ENCODE measurements at places on chromosomes 12 and 14. TPM values are rescaled to one million over a fixed set of nuclear protein-coding genes. Genes with fewer than 3 reads are reported as not detected.

GRCh38 chr14:102949062-102949800, 26.8 kb downstream of the AMN start:
- DNase-seq: peak; percentile 11

The MORN3 gene
- 0.88 TPM for total RNA-seq

GRCh38 chr12:112216223-112216622, 90.9 kb downstream of the TRAFD1 start:
- no peak for DNase-seq

The DCN gene
- total RNA-seq: not detected

DNA sequence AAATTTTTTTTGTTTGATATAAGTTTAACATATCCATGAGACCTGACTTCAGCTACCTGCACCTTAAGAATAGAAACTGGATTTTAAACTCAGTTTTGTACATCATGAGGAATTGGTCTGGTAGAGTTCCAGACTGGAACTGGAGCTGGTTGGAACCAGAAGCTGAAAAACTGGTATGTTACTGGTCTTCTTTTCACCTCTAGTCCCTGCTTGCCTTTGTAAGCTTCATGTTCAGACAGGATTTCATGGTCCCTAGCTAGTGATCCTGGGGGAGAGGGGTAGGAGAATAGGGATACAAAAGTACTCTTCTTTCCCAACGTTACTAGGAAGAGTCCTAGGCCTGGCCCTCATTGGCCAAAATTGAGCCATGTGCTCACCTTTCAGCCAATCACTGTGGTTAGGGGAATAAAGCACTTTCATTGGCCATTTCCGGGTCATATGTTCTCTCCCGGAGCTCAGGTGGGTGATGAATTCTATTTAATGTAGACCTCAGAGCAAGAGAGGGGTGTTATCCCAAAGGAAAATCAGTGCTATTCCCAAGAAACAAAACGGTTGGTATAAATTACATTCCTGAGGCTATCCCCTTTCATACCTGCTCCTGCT, 36.9 kb upstream of the APPL2 start:
- no peak for DNase-seq

DNA sequence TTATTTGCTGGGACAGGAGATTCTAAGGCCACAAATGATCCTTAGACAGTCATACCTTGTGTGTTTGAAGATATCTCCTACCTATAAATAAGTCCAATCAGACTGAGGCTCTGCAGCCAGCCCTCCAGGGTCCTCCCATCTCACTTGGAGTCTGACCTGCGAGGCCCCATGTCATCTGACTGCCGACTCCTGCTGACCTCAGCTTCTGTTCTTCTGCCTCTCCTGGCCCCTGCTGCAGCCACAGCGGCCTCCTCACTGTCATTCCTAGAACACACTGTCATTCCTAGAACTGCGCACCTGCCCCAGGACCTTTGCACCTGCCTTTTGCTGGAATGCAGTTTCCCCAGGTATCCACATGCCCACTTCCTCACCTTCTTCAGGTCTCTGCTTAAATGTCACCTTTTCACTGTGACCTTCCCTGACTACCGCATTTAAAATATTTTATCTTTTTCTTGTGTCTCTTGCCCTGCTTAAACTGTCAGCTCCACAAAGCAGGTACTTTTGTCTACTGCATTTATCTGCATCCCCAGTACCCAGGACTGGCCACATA, 56.5 kb upstream of the RIN3 start:
- no peak for DNase-seq

The KRT83 gene
- not detected for total RNA-seq

DNA sequence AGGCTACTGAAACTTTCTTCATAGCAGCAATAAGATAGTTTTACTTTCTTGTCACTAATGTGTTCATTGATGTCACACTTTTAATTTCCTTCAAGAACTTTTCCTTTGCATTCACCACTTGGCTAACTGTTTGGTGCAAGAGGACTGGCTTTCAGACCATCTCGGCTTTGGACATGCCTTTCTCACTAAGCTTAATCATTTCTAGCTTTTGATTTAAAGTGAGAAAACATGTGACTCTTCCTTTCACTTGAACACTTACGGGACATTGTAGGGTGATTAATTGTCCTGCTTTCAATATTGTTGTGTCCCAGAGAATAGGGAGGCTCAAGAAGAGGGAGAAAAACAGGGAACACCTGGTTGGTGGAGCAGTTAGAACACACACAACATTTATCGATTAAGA, 41.9 kb downstream of the IFNG start:
- no peak for DNase-seq

The LHX5 gene
- not detected for total RNA-seq

The RESF1 gene
- total RNA-seq: 11.1 TPM

- DNase-seq: no peak
Observed at GRCh38 chr12:118311666-118312065, 61.0 kb downstream of the TAOK3 start.

DNA sequence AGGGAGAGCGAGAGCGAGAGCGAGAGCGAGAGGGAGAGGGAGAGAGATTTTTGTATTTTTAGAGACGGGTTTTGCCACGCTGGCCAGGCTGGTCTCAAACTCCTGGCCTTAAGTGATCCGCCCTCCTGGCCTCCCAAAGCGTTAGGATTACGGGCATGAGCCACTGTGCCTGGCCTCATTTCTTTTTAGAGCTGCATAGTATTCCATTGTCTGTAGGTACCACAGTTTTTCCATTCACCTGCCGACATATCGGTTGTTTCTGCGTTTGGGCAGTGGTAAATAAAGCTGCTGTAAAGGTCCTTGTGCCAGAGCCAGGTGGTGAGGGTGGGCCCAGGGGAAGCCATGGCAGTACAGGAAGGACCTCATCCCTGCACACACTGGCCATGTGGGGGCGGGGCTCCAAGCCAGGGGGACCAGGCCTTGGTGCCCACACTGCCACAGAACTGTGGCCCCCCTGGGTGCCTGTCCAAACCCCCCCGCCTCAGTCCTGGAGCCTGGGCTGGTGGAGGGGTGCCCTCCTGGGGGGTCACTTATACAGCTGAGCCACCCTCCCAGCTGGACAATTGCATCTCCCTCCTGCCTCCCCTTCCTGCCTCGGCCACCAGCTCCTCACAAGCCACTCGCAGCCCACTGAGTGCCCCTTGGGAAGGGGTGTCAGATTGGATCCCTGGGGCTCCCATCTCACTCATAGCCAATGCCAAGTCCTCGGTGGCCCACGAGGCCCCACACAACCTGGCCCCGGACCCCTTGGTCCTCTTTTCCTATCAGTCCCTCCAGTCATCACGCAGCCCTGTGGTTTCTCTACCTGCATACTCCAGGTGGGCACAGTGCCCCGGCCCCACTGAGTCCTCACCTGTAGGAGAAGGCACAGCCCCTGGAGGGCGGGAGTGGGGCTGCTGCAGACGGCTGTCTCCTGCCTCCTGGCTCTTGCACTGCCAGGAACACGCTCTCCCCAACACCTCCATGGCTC, 1.7 kb upstream of the PUS1 start:
- DNase-seq: no peak

The KCNC2 gene
- total RNA-seq: not detected

DNA sequence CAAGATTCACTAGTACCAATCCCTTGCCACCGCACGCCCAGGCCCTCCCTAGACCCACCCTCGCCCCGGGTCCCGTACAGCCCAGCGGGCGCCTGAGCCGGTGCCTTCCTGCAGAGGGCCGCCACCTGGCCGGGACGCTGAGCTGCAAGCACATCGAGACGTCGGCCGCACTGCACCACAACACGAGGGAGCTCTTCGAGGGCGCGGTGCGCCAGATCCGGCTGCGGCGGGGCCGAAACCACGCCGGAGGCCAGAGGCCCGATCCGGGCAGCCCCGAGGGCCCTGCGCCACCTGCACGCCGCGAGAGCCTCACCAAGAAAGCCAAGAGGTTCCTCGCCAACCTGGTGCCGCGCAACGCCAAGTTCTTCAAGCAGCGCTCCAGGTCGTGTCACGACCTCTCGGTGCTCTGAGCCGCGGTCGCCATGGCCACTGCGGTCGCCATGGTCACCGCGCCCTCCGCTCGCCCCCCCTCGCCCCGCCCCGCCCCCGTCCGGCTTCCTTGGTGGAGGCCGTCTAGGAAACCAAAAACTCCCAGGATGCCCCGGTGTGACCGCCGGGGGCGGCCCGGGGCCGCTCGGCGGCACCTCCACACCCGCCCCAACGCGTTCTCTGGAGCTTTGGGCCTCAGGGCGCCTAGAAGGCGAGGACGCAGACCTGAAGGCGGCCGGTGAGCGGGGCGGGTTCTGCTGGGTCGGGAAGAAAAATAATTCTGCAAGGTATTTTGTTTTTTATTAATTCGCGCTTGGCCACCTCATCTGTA, 3.7 kb downstream of the REM2 start:
- DNase-seq: peak; percentile 78

DNA sequence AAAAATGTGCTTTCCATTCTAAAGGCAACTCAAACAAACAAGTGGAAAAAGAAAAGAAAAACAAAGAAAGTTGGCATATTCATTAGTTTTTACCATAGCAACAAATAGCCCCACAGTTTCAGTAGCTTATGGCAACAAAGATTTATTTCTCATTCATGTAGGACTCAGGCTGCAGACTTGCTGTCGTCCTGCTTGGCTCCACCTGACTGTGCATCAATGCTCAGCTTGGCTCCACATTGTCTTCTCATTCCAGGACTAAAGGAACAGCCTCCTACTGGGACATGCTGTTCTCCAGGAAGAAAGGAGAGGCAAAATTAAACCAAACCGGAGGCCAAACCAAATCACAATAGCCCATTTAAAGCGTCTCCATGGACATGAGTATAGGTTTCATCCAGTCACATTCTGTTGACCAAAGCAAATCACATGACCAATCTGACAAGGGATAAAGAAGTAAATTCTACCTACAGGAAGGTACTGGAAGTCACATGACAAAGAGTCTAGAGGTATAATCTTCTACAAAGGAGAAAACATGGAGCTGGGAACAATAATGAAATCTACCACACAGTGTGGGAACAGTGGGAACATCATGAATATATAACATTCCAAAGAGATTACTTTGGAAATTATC, 222.5 kb downstream of the PIK3C2G start:
- no peak for DNase-seq

DNA sequence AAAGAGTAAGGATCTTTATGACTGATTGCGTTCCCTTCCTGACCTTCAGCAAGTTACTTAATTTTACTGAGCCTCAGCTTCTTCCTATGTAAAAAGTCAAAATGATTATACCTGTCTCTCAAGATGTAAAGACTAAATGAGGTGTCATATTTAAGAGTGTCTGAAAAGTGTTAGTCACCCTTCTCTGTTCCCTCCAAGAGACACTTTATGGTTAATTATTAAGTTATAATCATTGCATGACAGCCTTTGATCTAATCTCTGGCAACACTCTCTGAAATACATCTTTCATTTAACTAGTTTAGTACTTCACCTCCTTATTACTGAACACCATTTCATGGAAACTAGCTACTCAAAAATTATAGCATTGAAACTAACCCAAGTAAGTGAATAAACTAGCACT, 54.8 kb downstream of the BMAL2 start:
- DNase-seq: peak; percentile 23

GRCh38 chr12:119157978-119158377, 20.8 kb upstream of the HSPB8 start:
- no peak for DNase-seq

- no peak for DNase-seq
Observed at GRCh38 chr14:32701475-32701874, 237.2 kb upstream of the NPAS3 start.

- DNase-seq: no peak
Observed at GRCh38 chr12:69502345-69503081, 32.3 kb downstream of the FRS2 start.

GRCh38 chr12:62292761-62293344, 32.6 kb downstream of the USP15 start:
- DNase-seq: no peak

- no peak for DNase-seq
Observed at GRCh38 chr14:57362361-57362760, 28.0 kb upstream of the NAA30 start.

The KRT74 gene
- total RNA-seq: not detected

The LBHD2 gene
- 7.5 TPM for total RNA-seq

DNA sequence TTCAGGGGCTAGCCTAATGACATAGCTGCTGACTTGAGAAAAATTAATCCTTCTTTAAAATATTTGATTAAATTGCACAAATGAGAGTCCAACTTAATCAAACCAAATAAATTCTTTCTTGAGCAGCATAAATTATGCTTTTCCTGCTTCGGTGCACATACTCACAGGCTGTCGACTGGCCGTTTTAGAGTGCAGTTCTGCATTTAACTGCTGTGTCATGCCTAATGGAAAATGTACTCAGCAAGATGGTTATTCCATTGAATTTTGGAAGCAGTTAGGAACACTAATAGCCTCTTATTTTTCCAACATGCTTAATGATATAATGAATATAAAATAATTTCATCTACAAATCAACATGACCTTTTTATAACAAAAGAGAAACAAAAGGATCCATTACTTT, 266.1 kb upstream of the LRIG3 start:
- DNase-seq: no peak

The FOXN3 gene
- total RNA-seq: 5.9 TPM

GRCh38 chr14:74934476-74935359, 11.7 kb upstream of the RPS6KL1 start:
- no peak for DNase-seq

The C12orf56 gene
- not detected for total RNA-seq

The TMTC2 gene
- total RNA-seq: 7.4 TPM

The BCL2L14 gene
- total RNA-seq: not detected

GRCh38 chr14:93033084-93033982, 82.4 kb downstream of the ITPK1 start:
- DNase-seq: no peak

The TAS2R43 gene
- not detected for total RNA-seq

All from Caki2 (cell line).